ENCODE measurements at places on chromosomes 1 and 21.

- DNase-seq = no peak
These were observed 22.5 kb upstream of the GPR157 start for GRCh38 chr1:9151328-9151860.

DNA sequence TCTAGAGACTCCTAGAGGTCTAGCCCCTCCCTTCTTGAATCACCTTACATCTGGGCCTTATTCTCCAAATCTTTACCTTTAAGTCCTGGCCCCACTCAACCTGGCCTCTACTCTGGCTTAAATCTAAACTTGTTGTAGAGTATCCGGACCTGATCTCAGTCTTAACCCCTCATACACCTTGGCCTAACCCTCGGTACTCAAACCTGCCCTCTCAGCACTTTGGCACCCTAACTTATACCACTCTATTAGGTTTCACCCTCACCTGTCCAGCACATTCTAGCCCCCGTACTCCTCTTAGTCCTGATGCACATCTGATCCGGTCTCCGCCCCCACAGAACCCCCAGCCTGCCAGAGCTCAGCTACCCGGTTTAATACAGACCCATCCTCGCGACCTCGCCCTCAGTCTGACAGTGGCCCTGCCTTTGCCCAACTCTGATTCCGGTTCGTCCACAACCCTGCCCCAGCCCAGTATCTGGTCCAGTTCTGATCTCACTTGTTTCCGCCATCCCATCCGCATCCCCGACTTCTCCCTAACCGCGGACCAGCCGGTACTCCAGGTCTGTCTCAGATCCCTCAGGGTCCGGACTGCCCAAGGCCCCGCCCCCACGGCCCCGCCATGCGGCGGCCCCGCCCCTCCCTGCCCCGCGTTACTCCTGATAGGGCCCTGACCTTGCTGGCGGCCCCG, 1.5 kb downstream of the TRIM62 start:
- no peak for DNase-seq

DNA sequence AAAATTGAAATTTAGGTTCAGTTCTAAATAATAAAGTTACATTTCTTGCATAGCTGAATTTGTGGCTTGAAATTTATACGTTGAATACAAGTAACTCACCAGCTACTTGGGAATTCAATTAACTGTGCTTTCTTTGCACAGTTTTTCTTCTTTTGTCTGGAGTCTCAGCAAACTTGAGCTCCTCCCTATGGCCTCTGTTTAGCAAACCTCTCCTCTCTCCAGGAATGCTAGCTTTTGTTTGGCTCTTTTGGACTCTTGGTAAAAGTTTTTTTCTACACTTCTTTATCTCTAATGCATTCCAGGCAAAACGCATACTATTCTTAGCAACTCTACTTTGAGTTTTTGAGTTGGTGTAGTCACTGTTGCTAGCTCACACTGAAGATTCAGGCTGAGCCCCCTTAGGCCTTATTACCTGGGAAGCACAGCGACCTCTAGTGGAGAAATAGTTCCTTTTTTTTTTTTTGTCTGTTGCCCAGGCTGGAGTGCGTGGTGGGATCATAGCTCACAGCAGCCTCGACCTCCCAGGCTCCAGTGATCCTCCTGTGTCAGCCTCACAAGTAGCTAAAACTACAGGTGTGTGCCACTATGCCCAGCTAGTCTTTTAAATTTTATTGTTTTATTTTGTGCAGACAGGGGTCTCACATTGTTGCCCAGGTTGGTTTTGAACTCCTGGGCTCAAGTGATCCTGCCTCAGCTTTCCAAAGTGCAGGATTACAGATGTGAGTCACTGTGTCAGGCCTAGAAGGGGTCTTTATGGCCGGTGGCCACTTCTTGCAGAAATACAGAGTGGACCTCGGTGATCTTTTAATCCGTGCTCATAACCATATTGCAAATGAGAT, 61.7 kb downstream of the CASQ2 start:
- DNase-seq = peak; percentile 73

- DNase-seq = peak; percentile 54
These were observed 19.4 kb downstream of the COL6A1 start for GRCh38 chr21:46000731-46001641.

DNA sequence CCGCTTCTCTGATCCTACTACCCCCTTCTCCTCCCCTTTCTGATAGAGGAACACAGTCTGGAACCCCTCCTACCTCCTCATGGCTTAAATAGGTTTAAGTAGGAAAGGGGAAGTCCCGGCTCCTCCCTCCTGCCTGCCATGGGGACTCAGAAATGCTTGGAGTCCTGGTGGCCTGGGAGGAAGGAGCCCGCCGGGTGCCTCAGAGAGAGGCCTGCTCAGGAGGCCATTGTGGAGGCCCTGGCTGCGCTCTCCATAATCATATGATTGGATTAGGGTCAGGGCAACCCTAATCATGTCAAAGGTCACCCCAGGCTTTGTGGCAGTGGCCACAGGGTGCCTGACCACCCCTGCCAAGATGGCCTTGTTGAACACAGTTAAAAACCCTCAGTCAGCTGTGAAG, 29.0 kb downstream of the WNT3A start:
- DNase-seq = no peak

- DNase-seq = peak; percentile 79
These were observed at the start of gene CADM3 for GRCh38 chr1:159171254-159171687. TSS of gene CADM3 (plus strand) at chr1:159171615. CDS start at chr1:159171766, 151 bp downstream.

- no peak for DNase-seq
These were observed 9.0 kb downstream of the ERG start for GRCh38 chr21:38489271-38489652.

DNA sequence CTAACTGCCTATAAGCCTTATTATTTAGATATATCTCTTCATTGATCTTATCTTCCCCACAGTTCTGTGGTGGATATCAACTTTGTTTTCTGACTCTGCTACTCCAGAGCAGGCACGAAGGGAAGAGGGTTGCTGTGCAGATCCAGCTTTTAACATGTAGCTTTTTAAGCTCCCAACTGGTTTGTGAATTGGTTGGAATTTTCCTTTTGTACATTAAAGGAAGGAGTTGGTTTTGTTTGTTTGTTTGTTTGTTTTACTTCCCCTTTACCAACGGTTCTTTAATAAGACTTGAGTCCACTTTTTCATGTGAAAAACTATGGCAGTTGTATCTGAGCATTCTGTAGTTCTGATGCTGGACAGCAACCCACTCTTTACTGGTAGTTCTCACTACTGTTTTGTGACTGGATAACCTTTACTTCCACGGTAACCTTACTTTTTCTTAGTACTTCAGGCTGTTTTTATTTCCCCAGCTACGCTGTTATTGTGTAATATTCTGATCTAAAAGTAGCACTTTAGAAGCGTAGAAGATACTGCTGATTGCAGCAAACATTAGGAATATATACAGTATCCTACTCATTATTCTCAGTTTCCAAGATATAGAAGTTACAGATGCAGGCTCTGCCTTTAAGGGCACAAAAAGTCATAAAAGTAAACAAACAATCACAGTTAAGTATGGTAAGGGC, 1.6 kb downstream of the GNPAT start:
- DNase-seq = no peak

DNA sequence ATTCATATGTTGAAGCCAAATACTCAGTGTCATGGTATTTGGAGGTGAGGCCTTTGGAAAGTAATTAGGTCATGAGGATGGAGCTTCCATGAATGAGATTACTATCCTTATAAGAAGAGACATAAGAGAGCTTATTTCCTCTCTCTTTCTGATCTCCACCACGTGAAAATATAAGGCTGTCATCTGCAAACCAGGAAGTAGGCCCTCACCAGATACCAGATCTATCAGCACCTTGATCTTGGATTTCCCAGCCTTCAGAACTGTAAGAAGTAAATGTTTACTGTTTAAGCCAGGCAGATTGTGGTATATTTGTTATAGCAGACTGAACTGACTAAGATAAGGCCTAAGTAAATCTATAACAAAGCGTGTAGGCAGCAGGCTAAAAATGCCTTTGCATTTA, 25.3 kb downstream of the RBM11 start:
- DNase-seq = no peak

DNA sequence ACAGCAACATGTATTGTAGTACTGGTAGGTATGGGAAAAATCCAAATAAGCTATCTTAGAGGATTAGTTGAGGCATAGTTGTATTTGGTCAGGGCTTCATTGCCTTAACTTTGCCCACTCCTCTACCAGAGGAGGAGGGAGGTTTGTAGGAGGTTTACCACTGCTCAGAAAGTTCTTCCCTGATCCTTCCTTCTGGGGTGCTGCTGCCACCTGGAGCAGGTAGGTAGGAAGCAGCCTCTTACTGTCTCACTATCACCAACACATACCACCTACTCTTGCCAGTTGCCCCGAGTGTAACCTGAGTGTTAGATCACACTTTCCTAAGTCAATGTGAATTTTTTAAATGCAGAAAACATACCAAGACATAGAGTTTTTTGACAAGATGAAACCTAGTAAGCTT, 24.1 kb upstream of the ZSWIM5 start:
- peak; percentile 69 for DNase-seq

- no peak for DNase-seq
These were observed 89.6 kb upstream of the GPR88 start for GRCh38 chr1:100448366-100448765.

DNA sequence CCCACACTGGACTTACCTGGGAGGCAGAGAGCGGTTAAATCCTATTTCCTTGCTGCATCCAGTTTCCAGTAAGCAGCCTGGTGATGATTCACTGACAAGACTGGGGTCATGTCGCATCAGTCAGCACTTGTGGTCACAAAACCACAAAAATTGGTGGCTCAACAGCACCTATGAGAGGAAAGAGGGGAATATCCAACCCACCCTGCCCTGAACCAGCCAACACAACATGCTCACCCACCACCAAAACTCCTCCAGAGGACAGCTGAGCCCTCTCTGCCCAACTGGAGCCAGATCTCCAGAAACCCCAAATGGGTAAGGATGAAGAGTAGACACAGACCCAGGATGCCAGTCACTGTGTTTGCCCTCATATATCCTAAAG, 64.0 kb downstream of the CD46 start:
- no peak for DNase-seq

GRCh38 chr1:156602557-156602993, 1.3 kb upstream of the GPATCH4 start:
- no peak for DNase-seq

GRCh38 chr1:40036574-40036973, 4.0 kb upstream of the CAP1 start:
- no peak for DNase-seq

GRCh38 chr1:221643404-221644144, 98.3 kb downstream of the DUSP10 start:
- DNase-seq = no peak

GRCh38 chr1:109578947-109579443, 30.6 kb downstream of the GNAI3 start:
- DNase-seq = no peak

GRCh38 chr21:17514124-17514845, 1.4 kb downstream of the CXADR start:
- DNase-seq = peak; percentile 70

DNA sequence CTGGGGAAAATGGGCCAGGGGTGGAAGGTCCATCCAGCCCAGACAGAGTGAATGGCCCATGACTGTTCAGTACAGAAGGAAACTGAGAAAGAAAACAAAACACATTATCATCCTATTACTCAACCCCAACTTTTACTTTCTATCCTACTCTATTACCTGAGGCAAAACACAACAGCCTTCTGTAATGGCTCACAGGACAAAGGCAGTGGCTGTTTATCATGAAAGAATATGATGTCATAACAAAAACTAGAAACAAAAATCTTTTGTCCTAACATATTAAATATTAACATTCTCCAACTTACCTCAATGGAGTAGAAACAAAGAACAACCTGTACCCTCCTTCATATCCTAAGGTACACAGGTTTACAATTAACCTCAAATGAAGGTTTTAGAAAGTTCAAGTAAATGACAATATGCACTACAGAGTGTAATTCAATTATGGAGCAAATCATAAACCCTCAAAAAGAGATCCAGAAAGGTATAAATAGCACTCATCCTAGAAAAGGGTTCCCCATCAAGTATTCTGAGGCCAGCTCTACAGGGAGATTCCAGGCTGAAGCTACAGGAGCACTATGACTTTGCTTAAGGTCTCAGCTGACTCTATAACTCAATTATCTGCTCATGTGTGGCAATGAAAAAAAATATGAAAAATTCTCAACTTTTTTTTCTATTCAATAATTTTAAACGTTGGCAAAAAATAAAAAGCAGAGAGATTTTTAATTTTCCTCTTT, 15.1 kb downstream of the ELK4 start:
- DNase-seq = no peak

DNA sequence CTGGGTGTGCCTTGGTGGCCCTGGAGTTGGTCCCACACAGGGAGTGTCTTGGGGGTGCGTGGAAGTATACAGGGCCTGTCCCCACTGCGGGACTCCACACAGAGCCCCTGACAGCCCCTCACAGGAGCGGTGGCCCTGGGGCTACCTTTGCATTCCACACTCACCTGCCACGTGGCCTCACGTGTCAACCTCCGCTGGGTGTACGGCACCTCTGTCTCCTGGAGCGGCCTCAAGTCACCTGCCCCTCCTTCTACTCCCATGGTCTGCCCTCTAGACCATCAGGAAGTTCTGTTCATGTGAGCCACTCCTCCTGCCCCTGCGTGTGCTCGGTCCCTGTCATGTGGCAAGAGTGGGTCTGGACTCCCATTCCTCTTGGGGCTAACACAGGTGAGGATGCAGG, 58.6 kb downstream of the FAAP20 start:
- DNase-seq = no peak

DNA sequence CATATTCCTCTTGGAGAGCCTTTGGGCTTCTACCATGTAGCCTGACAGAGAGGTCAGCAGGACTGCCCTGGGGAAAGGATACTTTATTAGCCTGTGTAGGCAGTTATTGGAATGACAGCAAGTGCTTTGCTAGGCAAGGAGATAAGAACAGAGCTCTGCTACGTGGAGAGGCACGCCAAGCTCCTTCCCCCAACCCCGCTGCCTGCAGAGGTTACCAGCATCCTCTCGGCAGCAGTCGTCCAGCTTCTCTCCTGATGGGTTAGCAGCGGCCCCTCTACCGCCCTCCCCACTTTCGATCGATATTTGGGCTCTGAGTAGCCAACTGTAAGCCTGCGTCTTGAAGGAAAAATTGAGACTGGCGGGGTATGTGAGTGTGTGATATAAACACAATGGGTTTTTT, 122.3 kb downstream of the DHRS3 start:
- DNase-seq = no peak

DNA sequence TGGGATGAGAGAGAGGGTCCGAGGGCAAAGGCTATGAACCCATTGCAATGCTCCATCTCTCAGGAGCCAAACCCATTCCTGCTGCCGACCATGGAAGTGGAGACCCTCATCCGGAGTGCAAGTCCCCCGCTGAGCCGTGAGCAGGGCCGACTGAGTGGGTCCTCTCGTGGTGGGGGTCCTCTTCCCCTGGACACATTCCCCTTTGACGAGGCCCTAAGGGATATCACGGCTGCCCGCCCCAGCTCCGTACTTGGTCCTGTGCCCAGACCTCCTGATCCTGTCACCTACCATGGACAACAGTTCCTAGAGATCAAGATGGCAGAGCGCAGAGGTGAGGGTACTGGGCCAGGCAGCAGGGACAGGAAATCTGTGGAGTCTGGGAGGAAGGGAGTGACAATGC, 11.0 kb downstream of the HYI start:
- DNase-seq = peak; percentile 37

DNA sequence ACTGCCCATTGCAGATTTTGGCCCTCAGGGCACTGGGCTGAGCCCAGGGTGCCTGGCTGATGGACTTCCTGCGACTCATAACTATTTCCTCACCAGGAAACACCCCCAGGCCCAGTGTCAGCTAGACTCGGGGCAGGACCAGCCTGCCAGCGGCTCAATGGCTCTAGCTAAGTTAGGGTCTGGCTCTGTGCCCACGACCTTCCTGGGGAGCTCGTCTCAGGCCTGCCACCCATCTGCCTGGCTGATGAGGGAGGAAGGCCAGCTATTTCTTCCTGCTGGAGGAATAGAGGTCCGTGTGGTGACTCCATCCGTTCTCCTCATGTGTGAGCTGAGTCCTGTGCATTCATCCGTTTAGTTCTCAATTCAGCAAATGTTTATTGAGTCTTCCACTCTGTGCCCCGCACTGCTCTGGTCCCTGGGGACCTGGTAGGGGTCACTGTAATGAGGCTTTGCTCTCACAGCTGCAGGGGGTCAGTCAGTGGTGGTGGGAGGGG, 44.5 kb downstream of the KIRREL1 start:
- DNase-seq = no peak
